T-cell (primary cell): ENCODE measurements at places on chromosomes 1 and 21. TPM values are rescaled to one million over a fixed set of nuclear protein-coding genes. Genes with fewer than 3 reads are reported as not detected.

GRCh38 chr21:16580661-16581060 is 850.9 kb downstream of the USP25 start:
- DNase-seq = no peak
- no peak overlapping the region for H3K27ac ChIP-seq
- H3K4me3 ChIP-seq = no peak overlapping the region
- no peaks in the 10 kb centered on the region for H3K4me1 ChIP-seq
- no peaks in the 10 kb centered on the region for H3K27me3 ChIP-seq

ACAP3 gene
- 100 TPM for total RNA-seq

- H3K27me3 ChIP-seq = no peaks in the 10 kb centered on the region
- peak overlapping the region; percentile 75 for H3K4me3 ChIP-seq
- DNase-seq = peak; percentile 59
- H3K27ac ChIP-seq = peak overlapping the region; percentile 82
Measured at GRCh38 chr1:151457911-151458801, 1.1 kb downstream of the POGZ start.

ARHGEF16 gene
- total RNA-seq = 0.23 TPM

DNA sequence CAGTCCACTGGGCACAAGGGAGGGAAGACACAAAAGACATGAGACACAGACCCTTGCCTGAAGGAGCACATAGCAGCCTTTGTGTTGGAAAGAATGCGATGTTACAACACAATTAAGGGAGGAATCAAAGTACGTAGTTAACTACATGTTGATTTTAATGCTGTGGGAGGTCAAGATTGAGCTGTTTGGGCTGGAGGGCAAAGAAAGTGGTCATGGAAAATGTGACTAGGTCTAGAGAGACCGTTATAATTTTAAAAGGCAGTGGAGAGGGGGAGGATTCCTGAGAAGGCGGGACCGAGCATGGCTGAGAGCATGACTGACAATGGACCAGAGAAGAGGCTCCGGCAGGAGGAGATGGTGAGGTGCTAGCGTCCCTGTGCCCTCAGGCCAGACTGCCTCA is 111.8 kb upstream of the ATP1A1 start:
- H3K4me1 ChIP-seq = peaks cover 8% of the 10 kb centered on the region
- no peaks in the 10 kb centered on the region for H3K36me3 ChIP-seq
- H3K4me3 ChIP-seq = no peak overlapping the region
- no peak for DNase-seq
- no peaks in the 10 kb centered on the region for H3K27me3 ChIP-seq

DNA sequence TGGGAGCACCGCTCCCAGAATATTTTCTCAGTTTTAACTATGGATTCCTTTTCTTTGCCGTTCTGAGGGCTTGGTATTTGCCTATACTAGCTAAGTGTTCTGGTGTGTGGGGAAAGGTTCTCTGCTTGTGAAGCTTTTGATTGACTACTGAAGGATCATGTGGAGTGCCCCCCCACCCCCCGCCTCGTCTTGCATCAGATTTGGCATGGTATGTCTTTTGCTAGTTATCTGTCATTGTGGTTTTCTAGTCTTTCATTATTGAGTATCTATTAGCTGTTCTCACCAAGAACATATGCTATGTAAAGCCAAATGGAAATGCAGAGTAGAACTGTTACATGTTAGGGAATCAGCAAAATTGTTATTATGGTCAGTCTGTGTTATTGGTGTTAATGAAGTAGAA is 58.3 kb downstream of the MACF1 start:
- H3K27me3 ChIP-seq = no peaks in the 10 kb centered on the region
- peaks cover 4% of the 10 kb centered on the region for H3K36me3 ChIP-seq
- peaks cover 13% of the 10 kb centered on the region for H3K4me1 ChIP-seq
- no peak for DNase-seq
- H3K4me3 ChIP-seq = no peak overlapping the region
- H3K27ac ChIP-seq = no peak overlapping the region

- no peak for DNase-seq
- no peak overlapping the region for H3K4me3 ChIP-seq
- H3K27ac ChIP-seq = no peak overlapping the region
- no peaks in the 10 kb centered on the region for H3K27me3 ChIP-seq
- H3K36me3 ChIP-seq = no peaks in the 10 kb centered on the region
Measured at GRCh38 chr1:31348449-31348848, 24.4 kb downstream of the FABP3 start.

DNA sequence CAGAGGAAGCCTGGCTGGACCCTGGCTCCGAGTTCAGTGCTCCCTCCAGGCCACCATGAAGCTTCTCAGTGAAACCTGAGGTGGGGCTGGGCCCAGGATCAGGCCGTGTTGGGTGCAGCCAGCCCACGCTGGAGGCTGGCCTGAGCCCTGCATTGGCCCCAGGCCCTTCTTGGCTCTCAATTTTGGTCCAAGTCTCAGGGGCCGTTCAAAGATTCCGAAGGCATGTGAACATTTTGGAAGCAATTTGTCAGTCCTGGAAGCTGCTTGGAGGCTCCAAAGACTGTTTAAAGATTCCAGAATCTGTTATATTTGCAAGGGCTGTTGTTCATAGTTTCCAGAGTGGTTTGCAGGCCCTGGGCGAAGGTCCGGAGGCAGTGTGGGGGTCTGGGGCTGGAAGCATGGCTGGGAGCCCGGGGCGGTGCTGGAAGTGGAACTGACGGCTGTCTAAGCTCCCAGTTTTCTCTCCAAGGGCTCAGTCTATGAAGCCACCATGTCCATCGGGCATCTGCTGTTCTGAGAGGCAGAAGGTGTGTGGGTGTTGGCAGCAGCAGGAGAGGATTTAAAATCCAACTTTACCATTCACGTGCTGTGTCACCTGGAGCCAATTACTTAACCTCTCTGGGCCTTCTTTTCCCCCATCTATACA is 104.9 kb downstream of the EPHB2 start:
- no peaks in the 10 kb centered on the region for H3K27me3 ChIP-seq
- H3K4me1 ChIP-seq = no peaks in the 10 kb centered on the region
- H3K4me3 ChIP-seq = no peak overlapping the region
- H3K27ac ChIP-seq = no peak overlapping the region
- H3K36me3 ChIP-seq = no peaks in the 10 kb centered on the region

DNA sequence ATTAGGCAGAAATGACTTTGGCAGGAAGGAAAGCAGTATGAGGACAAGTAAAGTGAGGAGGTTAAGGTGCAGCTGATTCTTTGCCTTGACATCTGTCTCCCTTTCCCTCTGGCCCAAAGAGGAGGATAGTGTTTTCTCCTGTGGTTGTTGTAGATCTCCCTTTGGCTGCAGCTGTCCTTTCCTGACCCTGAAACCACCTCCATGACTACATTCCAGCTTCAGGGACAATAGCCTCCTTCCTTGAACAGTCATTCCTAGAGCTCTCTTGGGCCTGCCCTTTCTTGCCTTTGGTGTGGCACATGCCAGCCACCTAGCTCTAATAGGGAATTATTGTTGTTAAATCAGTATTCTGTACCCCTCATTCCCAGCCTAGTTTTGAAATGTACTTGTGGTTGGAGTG is 6.2 kb downstream of the ZMYM1 start:
- DNase-seq = no peak
- H3K4me1 ChIP-seq = no peaks in the 10 kb centered on the region
- H3K27me3 ChIP-seq = no peaks in the 10 kb centered on the region

DNA sequence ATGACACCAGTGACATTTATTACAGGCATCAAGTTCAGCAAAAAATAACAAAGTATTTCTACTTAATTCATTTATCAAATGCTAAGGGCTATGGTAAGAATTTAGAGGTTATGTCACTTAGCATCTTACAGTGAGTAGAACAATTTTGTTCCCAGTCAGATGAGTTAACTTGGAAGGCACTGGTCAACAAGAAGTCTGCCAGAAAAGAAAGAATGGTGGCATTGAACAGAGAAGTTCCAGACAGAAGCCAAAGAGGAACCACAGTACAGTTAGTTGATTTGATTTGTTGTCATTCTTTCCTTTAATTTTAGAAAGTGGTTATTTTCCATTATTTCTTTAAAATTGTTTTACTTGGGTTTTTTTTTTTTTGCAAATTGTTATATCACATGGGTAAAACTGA is 232.2 kb upstream of the PKN2 start:
- H3K4me1 ChIP-seq = no peaks in the 10 kb centered on the region
- DNase-seq = no peak
- no peaks in the 10 kb centered on the region for H3K27me3 ChIP-seq
- H3K27ac ChIP-seq = no peak overlapping the region

GRCh38 chr21:45499970-45500577 is 42.2 kb downstream of the SLC19A1 start:
- peaks cover 10% of the 10 kb centered on the region for H3K36me3 ChIP-seq
- H3K4me3 ChIP-seq = no peak overlapping the region
- no peak overlapping the region for H3K27ac ChIP-seq
- no peaks in the 10 kb centered on the region for H3K4me1 ChIP-seq
- DNase-seq = no peak

GRCh38 chr1:206933333-206933945 is 11.7 kb upstream of the FCMR start:
- no peak overlapping the region for H3K27ac ChIP-seq
- peak; percentile 70 for DNase-seq
- peaks cover 8% of the 10 kb centered on the region for H3K4me1 ChIP-seq

- DNase-seq = no peak
- no peak overlapping the region for H3K27ac ChIP-seq
- H3K4me3 ChIP-seq = no peak overlapping the region
Measured at GRCh38 chr1:95386915-95387314, 152.9 kb downstream of the RWDD3 start.

DNA sequence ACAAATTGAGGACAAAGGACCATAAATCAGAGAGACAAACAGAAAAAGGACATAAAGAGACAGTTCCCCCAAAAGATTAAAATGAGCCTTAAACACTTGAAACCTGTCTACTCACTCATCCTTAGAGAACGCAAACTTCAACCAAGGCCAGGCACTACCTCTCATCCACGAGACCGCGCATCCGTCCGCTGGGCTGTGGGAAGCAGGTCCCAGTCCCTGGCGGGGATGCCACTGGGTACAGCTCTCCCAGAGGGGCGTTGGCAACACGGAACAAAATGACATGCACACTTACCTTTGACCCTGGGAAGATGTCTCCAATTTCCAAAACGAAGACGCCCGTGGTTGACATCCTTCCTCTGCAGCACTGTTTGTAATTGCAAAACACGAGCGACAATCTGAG is 16.5 kb upstream of the ADARB1 start:
- no peak overlapping the region for H3K4me3 ChIP-seq
- H3K36me3 ChIP-seq = no peaks in the 10 kb centered on the region
- no peaks in the 10 kb centered on the region for H3K27me3 ChIP-seq

DNA sequence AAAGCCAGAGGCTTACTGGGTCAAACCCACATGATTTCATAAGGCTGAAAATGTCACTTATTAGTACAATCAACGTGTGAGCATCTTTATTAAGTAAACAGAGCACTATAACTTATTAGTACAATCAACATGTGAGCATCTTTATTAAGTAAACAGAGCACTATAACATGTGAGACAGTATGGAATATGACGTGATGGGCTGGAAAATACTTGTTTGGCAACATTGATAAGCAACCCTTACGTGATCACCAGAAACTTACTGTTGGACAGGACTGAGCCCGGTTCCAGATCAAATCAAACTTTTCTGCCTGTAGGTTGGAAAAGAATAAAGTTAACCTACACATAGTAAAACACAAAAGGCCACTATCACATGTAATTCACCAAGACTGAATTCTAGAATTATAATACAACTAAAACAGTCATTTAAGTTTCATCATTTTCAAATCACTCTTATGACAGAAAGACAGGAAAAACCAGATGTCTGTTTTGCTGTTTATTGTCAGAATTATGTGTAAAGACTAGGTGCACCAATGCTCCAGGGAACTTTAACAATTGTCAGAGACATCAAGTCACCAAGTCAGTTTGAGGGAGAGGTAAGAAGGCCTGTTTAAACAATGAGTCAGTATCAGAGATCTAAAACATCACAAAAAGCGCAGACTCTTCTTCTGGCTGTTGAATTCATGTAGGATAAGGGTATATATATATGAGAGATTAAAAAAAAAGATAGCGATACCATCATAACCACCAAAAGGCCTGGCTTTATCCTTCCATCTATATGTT is 15.7 kb downstream of the ATPAF1 start:
- no peak for DNase-seq
- H3K27me3 ChIP-seq = no peaks in the 10 kb centered on the region
- peaks cover 61% of the 10 kb centered on the region for H3K36me3 ChIP-seq
- H3K27ac ChIP-seq = no peak overlapping the region
- H3K4me1 ChIP-seq = no peaks in the 10 kb centered on the region

PRKCZ gene
- 31.0 TPM for total RNA-seq

FCRL1 gene
- total RNA-seq = 5.1 TPM

DNA sequence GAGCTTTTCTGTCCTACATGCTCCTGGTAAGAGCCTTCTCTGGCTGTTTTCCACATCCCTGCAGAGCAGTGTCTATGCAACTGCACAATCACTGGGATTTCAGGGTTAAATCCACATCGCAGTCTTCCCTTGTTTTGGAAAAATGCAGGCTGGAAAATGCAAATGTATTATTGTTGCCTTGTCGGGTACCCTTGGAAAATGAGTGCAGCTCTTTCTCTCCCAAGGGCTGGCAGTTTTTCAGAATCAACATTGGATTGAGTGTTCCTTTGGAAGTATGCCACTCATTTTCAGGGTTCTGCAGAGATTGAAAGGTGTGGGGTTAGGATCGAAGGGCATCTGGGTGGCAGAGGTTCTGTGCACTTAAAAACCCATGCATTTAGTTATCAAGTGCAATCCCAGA is 3.2 kb downstream of the NOS1AP start:
- H3K36me3 ChIP-seq = no peaks in the 10 kb centered on the region
- no peak overlapping the region for H3K27ac ChIP-seq
- peaks cover 28% of the 10 kb centered on the region for H3K27me3 ChIP-seq
- H3K4me1 ChIP-seq = peaks cover 4% of the 10 kb centered on the region
- H3K4me3 ChIP-seq = no peak overlapping the region

GRCh38 chr1:64426681-64427080 is 43.2 kb upstream of the CACHD1 start:
- H3K4me3 ChIP-seq = no peak overlapping the region
- no peak overlapping the region for H3K27ac ChIP-seq
- H3K27me3 ChIP-seq = no peaks in the 10 kb centered on the region
- no peaks in the 10 kb centered on the region for H3K36me3 ChIP-seq

DNA sequence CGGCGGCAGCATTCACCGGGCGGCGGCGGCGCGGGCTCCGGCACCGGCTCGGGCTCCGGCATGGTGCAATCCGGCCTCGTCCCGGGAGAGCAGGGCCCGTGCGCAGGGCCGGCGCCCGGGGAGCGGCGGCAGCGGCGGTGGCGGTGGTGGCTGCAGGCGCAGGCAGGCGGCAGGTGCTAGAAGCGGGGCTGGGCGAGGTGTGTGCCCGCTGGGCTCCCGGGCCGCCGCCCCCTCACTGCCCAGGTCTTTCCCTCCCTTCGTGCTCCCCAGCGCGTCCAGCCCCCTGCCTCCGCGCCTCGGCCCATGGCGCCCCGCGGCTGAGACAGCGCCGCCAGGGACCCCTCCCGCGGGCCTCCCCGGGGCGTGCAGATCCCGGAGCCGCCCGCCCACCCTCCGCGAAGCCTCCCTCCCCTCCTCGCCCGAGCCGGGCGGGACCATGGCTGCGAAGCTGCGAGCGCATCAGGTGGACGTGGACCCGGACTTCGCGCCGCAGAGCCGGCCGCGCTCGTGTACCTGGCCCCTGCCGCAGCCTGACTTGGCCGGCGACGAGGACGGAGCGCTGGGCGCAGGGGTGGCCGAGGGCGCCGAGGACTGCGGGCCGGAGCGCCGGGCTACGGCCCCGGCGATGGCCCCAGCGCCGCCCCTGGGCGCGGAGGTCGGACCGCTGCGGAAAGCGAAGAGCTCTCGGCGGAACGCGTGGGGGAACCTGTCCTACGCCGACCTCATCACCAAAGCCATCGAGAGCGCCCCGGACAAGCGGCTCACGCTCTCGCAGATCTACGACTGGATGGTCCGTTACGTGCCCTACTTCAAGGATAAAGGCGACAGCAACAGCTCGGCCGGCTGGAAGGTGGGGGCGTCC is 492 bp downstream of the FOXO6 start:
- H3K4me1 ChIP-seq = peaks cover 41% of the 10 kb centered on the region
- no peak for DNase-seq
- H3K27ac ChIP-seq = no peak overlapping the region

C4BPA gene
- total RNA-seq = not detected
